Activated CD8-positive, alpha-beta memory T cell treated with anti-CD3 and anti-CD28 coated beads for 4 hours (primary cell): ENCODE measurements at places on chromosomes 5 and 9.

- peak; percentile 66 for DNase-seq
Observed at GRCh38 chr5:157265714-157266285, at the start of gene CYFIP2. CYFIP2 (plus strand) TSS chr5:157266123; CDS start chr5:157285362, 19,239 bp downstream.

DNA sequence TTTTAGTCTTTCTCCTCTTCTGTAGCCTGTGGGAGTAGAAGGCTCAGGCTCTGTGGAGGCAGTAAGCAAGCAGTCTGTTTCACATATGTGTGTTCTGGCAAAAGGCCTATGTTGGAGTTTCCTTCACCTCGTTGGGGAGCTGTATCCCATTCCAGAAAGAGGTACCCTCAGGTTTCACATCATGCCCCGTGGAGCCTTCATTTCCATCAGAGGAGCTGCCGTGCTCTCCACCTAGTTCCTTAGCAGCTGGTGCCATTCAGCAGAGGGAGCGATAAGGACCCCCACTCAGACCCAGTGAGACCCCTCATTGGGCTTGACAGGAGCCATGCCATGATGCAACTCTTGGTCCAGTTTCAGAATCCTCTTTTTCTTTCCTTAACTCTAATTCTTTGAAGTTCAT lies 50.6 kb upstream of the ANGPTL2 start:
- no peak for DNase-seq

DNA sequence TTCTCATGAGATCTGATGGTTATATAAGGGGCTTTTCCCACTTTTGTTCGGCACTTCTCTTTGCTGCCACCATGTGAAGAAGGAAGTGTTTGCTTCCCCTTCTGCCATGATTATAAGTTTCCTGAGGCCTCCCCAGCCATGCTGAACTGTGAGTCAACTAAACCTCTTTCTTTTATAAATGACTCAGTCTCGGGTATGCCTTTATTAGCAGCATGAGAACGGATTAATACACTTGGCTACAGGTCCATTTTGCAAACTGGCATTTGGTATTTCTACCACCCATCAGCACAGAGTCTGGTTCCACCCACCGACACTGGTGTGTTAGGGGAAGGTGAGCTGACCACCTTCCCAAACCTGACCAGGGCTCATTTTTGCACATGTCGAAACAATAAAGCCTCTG lies 47.9 kb upstream of the RARS1 start:
- DNase-seq: no peak

DNA sequence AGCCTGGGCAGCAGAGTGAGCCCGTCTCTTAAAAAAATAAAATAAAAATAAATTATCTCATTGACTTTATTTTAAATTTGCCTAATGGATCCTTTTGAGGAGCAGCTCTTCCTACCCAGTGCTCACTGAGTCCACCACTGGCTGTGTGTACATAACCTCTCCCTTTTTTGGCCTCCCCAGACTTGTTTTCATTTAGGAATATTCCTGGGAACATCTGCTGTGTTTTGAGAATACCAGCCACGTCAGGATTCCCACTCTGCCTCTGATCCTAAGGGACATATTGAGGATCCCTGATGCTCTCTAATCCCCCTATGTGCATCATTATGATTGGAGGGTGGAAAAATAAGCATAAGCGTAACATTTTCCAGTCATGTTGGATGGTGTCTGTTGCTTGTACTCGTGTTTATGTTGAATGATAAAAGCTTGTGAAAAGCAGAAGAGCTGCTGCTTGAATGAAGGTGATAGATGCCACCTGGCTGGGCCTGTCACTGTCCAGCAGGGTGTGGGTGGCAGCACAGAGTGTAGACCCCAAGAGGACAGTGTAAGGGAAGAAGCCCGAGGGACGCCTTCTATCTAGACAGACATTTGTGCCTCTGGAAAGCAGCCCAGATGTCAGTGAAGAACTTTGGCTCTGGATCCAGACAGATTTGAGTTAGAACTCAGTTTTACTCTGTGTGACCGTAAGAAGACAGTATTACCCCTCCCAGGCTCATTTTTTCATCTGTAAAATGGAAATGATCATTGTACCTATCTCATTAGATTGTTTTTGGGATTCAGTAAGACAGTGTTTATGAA lies 15.4 kb downstream of the KCNN2 start:
- no peak for DNase-seq

DNA sequence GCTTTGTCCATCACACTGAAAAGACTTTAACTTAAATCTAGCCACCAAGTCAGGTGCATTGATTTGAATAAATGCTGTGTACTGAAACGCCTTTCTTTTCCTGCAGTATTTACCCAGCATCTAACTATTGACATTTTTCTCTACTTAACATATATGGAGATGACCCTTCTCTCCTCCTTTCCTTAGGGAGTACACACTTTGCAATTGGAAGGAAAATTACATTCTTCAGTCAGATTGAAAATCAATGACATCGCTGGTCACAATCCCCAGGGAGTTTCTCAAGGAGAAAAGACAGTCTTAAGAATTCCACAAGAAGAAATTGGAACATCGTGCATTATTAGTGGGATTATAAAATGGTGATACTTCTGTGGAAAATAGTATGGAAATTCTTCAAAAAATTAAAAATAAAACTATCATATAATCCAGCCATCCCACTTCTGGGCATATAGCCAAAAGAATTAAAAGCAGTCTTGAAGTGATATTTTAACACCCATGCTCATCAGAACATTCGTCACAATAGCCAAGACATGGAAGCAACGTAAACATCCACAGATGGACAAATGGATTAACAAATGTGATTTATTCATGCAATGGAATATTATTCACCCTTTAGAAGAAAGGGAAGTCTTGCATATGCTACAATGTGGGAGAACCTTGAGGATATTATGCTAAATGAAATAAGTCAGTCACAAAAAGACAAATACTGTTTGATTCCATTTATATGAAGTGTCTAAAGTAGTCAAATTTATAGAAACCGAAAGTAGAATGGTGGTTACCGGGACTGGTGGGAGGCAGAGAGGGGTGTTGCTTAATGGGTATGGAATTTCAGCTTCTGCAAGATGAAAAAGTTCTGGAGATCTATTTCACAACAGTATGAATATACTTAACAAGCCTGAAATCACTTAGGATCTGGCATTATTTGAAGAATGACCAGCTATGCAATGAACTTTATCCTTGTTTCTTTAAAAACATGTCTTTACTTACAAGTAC lies 14.3 kb upstream of the FREM1 start:
- no peak for DNase-seq
